ENCODE measurements at places on chromosomes 7 and 10. TPM values are rescaled to one million over a fixed set of nuclear protein-coding genes. Genes with fewer than 3 reads are reported as not detected.

The NXPH1 gene
- 0.30 TPM for total RNA-seq

The HACD1 gene
- 3.4 TPM for total RNA-seq

The DGKB gene
- 0.61 TPM for total RNA-seq

GRCh38 chr7:12694817-12695216 lies 7.4 kb downstream of the ARL4A start:
- H3K27ac ChIP-seq, result no peak overlapping the region
- no peaks in the 10 kb centered on the region for H3K36me3 ChIP-seq
- no peak overlapping the region for H3K4me3 ChIP-seq
- no peak for DNase-seq

The BLOC1S2 gene
- 21.5 TPM for total RNA-seq

The DEPP1 gene
- 11.1 TPM for total RNA-seq

GRCh38 chr10:3892440-3893425 lies 107.7 kb upstream of the KLF6 start:
- no peak overlapping the region for H3K27ac ChIP-seq
- no peaks in the 10 kb centered on the region for H3K4me1 ChIP-seq
- H3K4me3 ChIP-seq, result no peak overlapping the region
- no peak for DNase-seq

DNA sequence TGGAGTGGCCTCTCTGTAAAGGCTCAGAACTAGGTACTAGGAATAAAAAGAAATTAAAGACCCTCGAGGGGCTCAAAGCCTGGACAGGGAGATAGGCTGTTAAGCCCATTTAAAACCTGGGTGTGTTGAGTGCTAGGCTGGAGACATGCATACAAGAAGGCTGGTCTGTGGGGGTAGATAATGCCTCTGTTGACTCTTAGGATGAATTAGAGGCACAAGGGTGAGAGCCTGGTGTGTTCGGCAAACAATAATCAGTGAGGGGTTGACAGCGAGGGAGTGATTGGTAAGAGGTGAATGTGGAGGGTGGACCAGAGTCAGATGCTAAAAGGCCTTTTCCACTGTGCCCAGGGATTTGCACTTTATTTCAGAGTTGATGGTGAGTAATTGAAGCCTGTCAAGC lies 12.7 kb downstream of the GSTO2 start:
- H3K27me3 ChIP-seq, result no peaks in the 10 kb centered on the region
- no peak overlapping the region for H3K27ac ChIP-seq

- no peak overlapping the region for H3K27ac ChIP-seq
- DNase-seq, result no peak
- H3K4me1 ChIP-seq, result no peaks in the 10 kb centered on the region
- no peaks in the 10 kb centered on the region for H3K36me3 ChIP-seq
- H3K27me3 ChIP-seq, result no peaks in the 10 kb centered on the region
- no peak overlapping the region for H3K4me3 ChIP-seq
Measured at GRCh38 chr7:44415047-44415446, 75.4 kb downstream of the NUDCD3 start.

All from colonic mucosa (tissue), 4 donors.